COR-L47 (cell line): ENCODE measurements at places on chromosomes 5 and 9.

GRCh38 chr5:145619806-145620310, 215.3 kb downstream of the PRELID2 start:
- DNase-seq, result no peak

- DNase-seq, result no peak
Observed at GRCh38 chr5:95924720-95925377, 36.8 kb downstream of the ELL2 start.

- no peak for DNase-seq
Observed at GRCh38 chr5:175847503-175847902, 23.9 kb upstream of the CPLX2 start.

GRCh38 chr5:144151026-144151425, 19.4 kb downstream of the YIPF5 start:
- DNase-seq, result no peak

GRCh38 chr5:14560091-14560595, 21.4 kb upstream of the OTULINL start:
- peak; percentile 95 for DNase-seq

DNA sequence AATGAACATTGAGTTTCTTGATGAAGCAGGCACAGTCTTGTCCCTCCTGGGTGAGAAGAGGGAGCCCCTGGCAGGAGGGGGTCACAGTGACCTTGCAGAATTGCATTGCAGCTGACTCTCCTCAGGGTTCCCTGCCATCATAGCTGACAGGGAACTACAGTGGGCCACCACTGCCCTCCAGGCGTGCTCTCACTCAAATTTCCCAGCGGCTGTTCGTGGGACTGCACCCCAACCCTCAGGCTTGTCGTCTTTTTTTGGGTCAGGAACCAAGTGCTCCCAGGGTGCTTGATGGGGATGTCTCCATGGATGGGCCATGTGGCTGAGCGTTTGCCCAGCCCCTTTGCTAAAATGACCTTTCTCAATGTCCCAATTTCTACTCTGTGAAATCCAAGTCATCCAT, 215.8 kb downstream of the MELK start:
- DNase-seq, result no peak

- DNase-seq, result no peak
Observed at GRCh38 chr5:35092703-35093102, 45.0 kb upstream of the AGXT2 start.

- DNase-seq, result no peak
Observed at GRCh38 chr5:4313138-4313537, 717.5 kb downstream of the IRX1 start.

DNA sequence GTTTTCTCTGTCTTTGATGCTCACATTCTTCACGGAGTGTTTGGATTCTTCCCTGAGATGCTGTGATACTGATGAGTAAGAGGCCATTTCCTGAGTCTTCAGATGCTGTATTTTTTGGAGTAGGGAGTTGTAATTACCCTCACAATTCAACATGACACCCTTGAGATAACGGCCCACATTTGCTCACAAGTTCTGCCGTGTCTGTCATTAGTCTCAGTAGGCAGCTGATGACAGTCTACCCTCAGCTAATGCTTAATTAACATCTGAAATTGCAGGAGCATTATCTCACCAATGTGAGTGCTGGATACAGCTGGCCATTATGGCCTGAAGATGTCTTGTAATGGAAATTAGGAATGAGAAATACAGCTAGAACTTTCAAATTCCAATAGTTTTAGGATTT, 307.1 kb upstream of the ADCY2 start:
- DNase-seq, result no peak

DNA sequence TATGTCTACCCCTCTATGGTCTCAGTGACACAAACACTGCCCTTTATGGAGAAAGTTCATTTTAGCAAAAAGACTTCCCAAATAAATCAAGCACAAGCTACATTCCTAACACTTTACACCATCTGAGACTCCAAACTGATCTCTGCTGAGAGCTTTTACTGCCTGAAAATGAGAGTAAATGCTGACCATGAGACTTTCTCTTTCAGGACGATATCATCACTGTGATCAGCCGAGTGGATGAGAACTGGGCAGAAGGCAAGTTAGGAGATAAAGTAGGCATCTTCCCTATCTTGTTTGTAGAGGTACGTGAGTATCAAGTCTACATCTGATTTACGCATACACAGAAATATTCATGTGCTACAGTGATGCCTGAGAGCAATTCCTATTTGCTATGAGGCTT, 67.5 kb downstream of the SH3RF2 start:
- no peak for DNase-seq

- no peak for DNase-seq
Observed at GRCh38 chr9:136882109-136882946, 4.0 kb upstream of the TRAF2 start.
